Activated CD4-positive, alpha-beta T cell treated with anti-CD3 and anti-CD28 coated beads for 4 hours (primary cell): ENCODE measurements at places on chromosomes 5 and 9.

GRCh38 chr5:135739383-135739981 lies 95.0 kb upstream of the SLC25A48 start:
- no peak for DNase-seq

DNA sequence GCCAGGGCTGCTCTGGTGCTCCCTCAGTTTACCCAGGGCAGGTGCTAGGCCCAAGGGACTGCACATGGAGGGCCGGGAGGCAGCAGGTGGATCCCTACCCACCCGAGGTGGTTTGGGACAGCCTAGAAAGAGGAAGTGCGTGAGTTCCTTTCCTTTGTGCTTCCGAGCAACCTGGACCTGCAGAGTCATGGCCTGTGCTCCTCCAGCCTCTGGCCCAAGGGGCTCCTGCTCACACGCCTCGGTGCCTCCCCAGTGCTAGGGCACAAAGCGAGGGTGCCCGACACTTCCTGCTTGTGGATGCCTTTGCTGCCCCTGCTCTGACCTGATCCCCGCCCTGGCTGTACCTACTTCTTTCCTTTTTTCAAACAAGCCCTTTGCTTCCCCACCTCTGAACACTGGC lies 79.3 kb downstream of the RXRA start:
- no peak for DNase-seq

- DNase-seq: no peak
Observed at GRCh38 chr5:107359033-107359915, 311.5 kb downstream of the EFNA5 start.

DNA sequence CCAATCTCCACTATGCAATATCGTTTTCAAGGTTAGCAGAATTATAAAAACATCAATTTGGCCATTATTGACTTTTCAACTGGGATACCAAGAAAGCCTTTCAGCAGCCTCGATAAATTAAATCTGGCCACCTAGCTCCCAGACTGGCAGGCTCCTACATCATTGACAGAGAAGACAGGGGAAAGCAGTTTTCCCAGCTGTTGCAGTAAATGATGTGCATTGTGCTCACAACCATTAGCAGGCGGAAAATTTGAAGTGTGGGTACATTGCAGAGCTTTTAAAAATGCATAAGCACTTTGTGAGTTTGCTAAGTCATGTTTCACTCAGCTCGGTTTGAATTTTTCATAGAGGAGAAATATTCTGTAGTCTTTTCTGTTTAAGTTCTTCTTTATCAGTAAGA lies 297.9 kb downstream of the KCTD16 start:
- no peak for DNase-seq

GRCh38 chr5:92394936-92395335 lies 1011.8 kb upstream of the ARRDC3 start:
- DNase-seq: no peak

- DNase-seq: no peak
Observed at GRCh38 chr9:107730666-107731065, 241.1 kb upstream of the KLF4 start.

GRCh38 chr9:131910572-131910971 lies 169.1 kb downstream of the MED27 start:
- DNase-seq: no peak

DNA sequence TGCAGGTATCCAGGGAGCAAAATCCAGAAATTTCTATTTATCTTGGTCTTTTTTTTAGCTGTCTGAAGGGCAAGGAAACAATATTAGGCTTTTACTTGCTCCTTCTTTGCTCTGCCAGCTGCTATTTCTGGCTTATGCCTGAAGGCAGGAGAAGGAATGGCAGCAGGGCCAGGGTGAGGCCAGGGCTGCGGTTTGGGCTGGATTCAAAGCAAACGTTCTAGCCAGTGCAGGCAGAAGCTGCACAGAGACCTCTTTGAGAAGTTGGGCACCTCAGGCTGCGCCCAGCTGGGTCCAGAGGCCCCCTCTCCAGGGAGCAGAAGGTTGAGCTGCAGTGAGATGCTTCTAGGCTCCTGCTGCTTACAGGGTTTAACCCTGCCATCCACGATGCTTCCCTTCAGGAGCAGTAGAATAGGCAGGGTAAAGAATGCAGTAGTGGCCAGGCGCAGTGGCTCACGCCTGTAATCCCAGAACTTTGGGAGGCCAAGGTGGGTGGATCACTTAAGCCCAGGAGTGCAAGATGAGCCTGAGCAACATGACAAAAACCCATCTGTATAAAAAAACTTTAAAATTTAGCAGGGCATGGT lies 201.2 kb downstream of the ADCY2 start:
- no peak for DNase-seq

- no peak for DNase-seq
Observed at GRCh38 chr9:133505901-133506652, 18.7 kb downstream of the MYMK start.

DNA sequence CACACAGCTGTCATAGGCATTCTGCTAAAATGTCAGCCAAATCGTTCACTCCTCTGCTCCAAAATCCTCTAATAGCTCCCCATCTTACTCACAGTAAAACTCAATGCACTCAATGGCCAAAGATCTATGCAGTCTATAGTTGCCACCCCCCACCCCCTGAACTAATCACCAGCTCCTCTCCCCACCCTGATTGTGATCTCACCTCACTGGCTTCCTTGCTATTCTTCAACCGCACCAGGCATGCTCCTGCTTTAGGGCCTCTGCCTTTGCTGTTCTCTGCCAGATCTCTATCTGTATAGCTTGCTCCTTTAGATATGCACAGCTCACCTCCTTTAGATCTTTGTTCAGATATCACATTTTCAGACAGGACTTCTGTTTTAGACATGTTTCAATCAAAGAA lies 33.2 kb upstream of the SNX2 start:
- no peak for DNase-seq

- no peak for DNase-seq
Observed at GRCh38 chr9:91567642-91568274, 144.1 kb upstream of the NFIL3 start.
